ENCODE measurements at places on chromosomes 7 and 10.

GRCh38 chr10:47181052-47181849 is 118.7 kb upstream of the GDF10 start:
- no peak for DNase-seq

GRCh38 chr10:44116474-44116873 is 268.4 kb downstream of the CXCL12 start:
- no peak for DNase-seq

DNA sequence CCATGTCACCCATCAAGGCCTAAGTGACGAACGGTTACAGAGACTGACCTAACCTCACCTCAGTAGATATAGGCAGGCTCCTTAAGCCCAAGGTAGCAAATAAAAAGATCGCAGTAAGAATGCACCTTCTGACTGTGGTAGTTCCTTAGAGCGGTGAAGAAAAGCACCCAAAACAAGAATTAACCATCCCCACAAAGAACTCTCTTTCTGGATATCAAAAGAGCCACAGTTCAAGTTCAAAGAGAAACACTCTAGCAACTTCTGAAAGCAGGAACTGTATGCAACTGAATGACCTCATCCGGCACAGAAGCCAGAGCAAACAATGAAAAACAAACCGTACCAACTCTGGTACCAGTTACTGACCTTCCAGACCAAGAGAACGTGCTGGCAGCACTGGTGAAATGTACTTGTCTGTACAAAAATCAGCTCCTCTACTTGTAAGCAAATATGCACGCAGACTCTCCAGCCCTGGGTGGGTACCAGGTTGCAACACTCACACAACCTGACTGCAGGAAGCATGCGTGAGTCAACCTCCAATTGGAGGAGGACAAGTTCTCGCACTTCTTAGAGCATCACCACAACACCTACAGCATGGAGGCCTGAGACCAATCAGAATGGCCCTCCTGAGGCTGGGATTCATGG is 202.7 kb downstream of the FAM107B start:
- no peak for DNase-seq

GRCh38 chr7:71733107-71733870 is 601.3 kb downstream of the GALNT17 start:
- DNase-seq = peak; percentile 86

- peak; percentile 61 for DNase-seq
Observed at GRCh38 chr10:124719213-124719851, 24.8 kb downstream of the FAM53B start.

DNA sequence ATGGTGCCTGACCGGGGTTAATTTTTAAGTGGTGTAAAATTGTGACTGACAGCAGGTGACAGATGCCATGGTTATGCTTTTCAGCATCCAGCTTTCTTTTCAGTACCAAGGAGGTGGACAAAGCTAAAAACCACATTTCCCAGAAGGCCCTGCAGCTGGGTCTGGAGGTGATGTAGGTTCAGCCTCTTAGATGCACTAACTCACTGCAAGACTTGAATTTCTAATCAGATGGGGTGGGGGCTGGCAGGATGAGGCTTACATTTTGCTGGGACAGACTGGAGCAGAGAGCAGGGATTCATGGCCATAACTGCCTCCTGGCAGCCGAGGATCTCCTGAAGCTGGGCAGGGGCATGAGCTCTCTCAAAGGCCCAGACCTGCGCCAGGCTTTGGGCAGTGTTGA is 52.4 kb downstream of the PDIA4 start:
- DNase-seq = no peak

DNA sequence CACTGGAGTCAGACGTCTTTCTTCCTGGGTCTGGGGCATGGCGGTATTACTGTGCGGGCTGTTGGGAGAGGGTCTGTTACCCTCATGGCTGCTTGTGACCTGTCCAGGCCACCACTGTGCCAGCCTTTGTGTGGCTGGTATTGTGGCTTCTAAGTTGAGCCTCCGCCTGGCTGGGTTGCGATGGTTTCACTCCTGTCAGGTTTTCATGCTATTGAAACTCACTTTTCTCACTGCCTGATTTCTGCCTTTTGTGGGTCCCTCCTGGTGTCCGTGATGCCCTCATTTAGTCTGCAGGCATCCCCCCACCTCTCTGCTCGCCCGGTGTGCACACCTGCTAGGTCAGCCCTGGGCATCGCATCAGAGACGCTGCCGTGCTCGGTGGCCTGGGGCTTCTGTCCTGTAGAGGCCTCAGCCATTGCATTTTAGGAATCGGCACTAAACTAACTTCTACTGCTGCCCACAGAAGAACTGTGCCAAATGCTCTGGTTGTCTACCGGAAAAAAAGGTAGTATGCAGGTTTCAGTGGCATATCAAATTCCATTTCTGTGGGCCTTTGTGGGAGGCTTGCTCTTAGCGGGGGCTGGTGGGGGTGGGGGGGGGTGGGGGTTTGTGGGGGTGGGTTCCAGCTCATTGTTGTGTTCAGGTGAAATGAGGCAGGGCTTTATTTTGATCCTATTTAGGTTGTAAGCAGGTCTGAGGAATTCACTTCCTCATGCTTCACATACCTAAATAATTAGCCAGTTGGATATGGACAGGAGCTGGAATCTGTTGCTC is 64.3 kb downstream of the MGMT start:
- no peak for DNase-seq

DNA sequence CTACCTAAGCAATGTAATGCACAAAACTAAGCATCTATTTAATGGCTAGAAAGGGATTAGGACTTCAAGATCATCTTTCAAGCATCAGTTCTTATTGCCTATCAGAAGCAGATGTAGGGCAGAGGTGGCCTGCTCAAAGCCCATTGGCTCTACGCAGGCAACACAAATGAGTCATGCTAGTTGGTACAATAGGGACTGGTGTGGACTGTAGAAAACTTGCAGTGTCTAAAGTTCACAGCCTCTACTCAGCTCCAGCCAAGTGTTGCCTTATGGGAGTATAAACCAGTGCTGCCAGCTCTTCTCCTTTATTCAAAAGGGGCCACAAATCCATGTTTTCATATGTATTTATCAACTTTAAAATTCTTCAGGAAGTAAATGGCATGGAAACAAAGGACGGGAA is 31.7 kb downstream of the ASAH2 start:
- no peak for DNase-seq

- peak; percentile 35 for DNase-seq
Observed at GRCh38 chr7:47574482-47575329, 7.2 kb downstream of the TNS3 start.

DNA sequence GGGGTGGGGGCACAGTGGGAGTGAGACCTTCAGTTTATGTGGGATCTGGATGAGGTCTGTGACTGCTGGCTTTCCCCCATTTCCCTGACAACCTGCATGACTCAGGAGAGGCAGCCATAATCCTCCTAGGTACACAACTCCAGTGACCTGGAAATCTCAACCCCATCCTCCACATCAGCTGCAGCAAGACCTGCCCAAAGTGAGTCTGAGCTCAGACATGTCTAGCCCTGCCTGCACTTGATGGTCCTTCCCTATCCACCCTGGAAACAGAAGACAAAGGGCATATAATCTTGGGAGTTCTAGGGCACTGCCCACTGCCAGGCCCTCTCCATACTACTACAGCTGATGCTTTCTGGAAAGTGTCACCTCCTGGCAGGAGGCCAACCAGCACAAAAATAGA is 75.6 kb downstream of the GRM8 start:
- no peak for DNase-seq

DNA sequence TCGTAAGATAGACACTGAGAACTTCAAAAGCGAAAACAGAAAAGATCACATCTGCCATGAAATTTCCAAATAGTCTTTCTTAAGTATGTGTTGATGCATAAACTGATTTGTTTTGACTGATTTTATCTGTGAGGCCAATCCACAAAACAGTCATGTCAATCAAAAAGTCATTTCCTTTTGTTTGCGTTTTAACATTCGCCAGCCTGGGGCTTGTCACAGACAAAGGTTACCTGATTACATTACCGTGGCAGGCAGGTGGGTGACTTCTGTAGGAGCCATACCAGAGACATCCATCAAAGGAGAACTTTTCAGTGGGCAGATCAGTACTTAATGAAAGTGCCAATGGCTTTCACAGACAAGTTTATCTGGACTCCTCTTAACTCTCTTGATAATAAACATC is 45.5 kb upstream of the BET1 start:
- no peak for DNase-seq

- peak; percentile 78 for DNase-seq
Observed at GRCh38 chr7:130356876-130357611, 12.4 kb downstream of the CPA5 start.

GRCh38 chr10:71067098-71067740 is 145.2 kb upstream of the UNC5B start:
- DNase-seq = no peak

GRCh38 chr7:24936121-24936824 is 43.7 kb downstream of the OSBPL3 start:
- DNase-seq = no peak

- no peak for DNase-seq
Observed at GRCh38 chr10:112379635-112380296, 5.8 kb downstream of the ACSL5 start.

- no peak for DNase-seq
Observed at GRCh38 chr7:24942226-24942625, 37.8 kb downstream of the OSBPL3 start.

DNA sequence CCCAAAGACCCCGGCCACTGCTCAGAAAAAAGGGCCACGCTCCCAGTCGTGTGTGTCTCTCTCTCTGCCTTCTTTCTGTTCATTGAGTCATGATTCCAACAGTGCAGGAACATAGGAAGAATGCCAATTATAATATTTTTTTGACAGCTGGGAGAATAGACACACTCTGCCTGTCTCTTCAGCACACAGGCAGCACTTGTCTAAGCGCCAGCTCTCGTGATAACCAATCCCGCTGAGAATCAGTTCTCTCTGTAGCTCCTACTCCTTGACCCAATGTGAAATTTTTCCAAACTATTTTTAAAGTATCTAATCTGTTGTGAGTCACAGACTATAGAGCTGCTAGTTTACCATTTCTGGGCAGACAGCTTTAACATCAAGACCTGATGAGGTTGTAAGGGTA is 145.7 kb upstream of the RHEB start:
- DNase-seq = no peak

- no peak for DNase-seq
Observed at GRCh38 chr10:129852829-129853561, 111.1 kb downstream of the EBF3 start.

DNA sequence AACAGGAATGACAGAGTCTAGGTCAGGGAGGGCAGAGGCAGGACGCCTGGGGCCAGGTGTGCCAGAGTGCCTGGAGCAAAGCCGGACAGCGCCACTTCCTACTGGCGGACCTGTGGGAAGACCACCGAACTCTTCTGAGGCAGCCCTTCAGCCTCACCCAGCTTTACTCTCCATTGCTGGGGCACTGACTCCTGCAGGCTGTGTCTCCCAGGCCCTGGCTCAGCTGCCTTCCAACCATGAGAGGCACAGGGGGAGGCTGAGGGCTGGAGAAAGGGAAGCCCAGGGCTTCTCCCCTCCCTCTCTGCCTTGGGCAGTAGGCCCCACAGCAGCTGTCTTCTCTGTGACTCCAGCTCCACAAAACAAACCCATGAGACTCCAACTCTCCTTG is 139.6 kb upstream of the UNC5B start:
- no peak for DNase-seq

DNA sequence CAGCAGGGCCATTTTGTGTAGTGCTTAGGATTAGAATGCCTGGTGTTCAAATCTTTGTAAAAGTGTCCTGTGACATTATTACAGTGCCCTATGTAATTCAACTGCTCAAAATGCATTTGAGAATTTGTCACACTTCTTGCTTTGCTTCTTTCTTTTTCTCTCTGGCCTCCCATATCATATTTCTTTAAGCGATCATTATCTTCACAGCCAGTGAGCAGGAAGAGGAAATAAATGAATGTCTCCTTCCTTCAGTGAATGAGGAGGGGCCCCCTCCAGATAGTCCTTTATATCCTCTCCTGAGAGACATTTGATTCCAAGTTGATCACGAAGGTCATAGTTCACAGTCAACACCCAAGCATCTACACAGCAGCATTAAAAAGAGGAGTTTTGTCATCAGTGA is 425.1 kb upstream of the NPVF start:
- DNase-seq = no peak

- DNase-seq = no peak
Observed at GRCh38 chr7:30585675-30586074, 9.0 kb upstream of the GARS1 start.

DNA sequence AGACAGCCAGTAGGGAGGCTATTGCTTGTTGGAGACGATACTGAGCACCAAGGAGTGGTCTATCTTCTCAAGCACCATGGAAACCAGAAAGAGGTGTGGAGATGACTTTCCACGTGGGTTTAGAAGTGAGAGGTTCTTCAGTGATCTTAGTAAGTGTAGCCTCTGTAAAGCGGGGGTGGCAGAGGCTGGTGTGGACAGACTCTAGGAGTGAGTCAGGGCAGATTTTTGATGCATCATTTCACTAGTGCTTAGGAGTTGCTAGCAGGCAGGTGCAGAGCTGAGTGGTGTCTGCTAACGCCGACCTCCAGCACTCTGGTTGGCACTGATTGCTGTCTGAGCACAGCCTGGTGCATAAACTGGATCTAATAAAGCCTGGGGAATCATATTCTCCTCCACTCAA is 78.4 kb upstream of the ADO start:
- no peak for DNase-seq

- no peak for DNase-seq
Observed at GRCh38 chr10:101489355-101489754, 98.7 kb downstream of the POLL start.

DNA sequence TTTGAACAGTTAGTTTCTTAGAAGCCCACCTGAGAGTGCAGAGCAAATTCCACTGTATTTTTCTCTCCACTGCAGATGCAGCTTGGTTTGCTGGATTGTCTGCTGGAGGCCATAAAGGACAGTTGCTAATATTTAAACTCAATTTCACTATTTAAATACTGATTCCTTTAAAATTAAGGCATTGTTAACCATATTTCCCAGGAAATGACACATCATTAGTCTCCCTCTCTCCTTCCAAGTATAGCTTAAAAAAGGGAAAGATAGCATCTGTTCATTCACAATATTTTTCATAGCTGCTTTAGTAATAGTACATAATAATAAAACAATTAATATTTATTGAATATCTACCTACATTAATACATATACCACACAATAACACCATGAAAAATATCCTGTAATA is 252.9 kb downstream of the HGF start:
- DNase-seq = no peak

- DNase-seq = no peak
Observed at GRCh38 chr10:49651039-49651835, 28.2 kb upstream of the C10orf53 start.

- no peak for DNase-seq
Observed at GRCh38 chr7:84159435-84159834, 35.2 kb downstream of the SEMA3A start.

GRCh38 chr7:94069162-94069739 is 65.1 kb upstream of the BET1 start:
- DNase-seq = no peak

GRCh38 chr10:94383530-94383929 is 18.8 kb upstream of the TBC1D12 start:
- DNase-seq = no peak

- DNase-seq = no peak
Observed at GRCh38 chr7:139051655-139052054, 15.8 kb upstream of the ZC3HAV1L start.

DNA sequence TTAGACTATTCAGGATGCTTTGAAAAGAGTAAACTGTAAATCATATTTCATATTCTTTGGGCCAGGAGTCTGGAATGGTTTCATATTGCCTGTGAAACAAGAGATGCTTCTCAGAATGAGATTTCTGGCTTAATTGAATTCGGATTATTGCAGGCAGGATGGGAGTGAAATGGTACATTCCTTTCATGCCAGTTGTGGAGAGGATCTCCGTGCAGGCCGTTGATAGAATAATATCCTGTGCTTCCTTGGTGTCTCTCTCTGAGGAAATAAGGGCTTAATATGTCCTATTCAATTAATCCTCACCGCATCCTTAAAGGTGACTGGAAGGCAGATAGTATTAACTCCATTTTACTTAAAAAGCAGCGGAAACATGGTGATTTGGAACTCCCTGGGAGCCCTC is 56.6 kb downstream of the CUX1 start:
- DNase-seq = no peak

Data from left hindlimb (tissue), 1 donor.